ENCODE measurements at places on chromosomes 5 and 9.
A peak's percentile ranks its signal among the peaks of the same experiment; 100 is the strongest.

DNA sequence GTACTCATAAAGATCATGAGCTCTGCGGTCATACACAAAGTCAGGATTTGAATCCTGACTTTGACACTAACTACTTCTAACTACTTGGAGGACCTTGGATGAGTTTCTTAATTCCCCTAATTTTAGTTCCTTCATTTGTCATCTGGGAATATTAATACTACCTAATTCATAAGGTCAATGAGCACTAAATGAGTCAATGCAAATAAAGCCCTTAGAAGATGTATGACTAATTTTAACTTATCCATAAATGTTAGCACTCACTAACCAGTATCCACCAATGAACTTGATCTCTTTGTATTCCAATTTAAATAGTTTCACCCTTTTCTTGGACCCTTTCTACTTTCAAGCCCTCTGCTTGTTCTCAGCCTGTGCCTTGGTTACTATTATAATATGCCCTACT is 1106.4 kb downstream of the CDH18 start:
- DNase-seq, result no peak

GRCh38 chr5:103600086-103600485 is 37.5 kb upstream of the NUDT12 start:
- no peak for DNase-seq

DNA sequence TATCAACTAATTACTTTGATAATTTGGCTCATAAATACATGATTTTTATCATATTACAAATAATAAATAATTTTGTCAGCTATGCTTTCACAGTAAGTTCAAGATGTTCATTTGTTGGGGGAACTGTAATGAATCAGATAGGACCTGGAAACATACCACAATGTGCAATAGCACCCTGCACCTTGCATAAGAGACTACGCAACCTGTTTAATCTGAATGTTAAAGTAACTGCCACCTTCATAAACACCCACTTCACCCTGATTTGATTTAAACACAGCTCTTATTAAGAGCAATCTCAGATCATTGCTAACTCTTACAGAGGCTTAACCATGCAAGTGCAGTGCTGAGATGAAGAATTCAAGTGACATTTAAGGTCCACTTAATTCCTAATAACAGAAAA is 69.1 kb upstream of the GABRA1 start:
- DNase-seq, result no peak

GRCh38 chr9:84140535-84141101 is 160.0 kb downstream of the RMI1 start:
- DNase-seq, result peak; percentile 52

GRCh38 chr9:136333486-136333885 is 6.1 kb downstream of the GPSM1 start:
- no peak for DNase-seq

GRCh38 chr5:74370168-74370567 is 270.4 kb downstream of the ENC1 start:
- no peak for DNase-seq

- no peak for DNase-seq
Observed at GRCh38 chr5:158769696-158770095, 330.0 kb downstream of the EBF1 start.

DNA sequence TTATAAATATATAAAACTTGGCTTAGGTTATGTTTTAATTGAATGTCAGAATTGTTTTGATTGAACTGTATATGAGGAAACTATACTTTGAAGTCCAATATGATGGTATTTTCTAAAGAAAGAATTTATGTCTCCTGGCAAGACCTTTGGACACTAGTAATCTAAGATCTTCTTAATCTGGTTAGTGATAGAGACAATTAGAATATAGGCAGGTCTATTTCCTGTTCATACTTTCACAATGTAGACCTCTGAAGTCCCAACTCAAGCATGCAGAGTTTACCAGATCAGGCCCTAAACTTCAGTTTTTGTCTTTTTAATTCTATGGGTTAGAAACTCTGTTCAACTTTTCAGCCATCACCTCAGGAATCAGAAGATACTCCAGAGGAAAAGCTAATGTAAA is 6.9 kb upstream of the TMEM161B start:
- DNase-seq, result no peak

DNA sequence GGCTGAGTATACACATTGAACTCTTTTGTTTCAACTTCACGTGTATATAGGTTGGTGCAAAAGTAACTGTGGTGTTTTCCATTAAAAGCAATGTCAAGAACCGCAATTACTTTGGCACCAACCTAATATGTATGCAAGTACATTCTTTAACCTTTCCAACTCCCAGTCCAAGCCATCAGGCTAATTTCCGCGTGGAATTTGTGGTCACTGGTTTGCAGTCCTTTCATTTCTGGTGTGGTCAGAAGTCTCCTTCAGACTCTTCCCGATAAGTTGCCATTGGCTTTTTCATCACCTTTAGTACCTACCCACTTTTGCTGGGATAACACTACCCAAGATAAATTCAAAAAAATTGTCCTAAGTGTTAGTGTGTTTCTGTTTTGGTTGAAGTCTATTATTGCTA is 84.0 kb downstream of the RGS3 start:
- DNase-seq, result no peak

GRCh38 chr5:132302413-132302812 is 8.2 kb downstream of the SLC22A4 start:
- DNase-seq, result no peak

DNA sequence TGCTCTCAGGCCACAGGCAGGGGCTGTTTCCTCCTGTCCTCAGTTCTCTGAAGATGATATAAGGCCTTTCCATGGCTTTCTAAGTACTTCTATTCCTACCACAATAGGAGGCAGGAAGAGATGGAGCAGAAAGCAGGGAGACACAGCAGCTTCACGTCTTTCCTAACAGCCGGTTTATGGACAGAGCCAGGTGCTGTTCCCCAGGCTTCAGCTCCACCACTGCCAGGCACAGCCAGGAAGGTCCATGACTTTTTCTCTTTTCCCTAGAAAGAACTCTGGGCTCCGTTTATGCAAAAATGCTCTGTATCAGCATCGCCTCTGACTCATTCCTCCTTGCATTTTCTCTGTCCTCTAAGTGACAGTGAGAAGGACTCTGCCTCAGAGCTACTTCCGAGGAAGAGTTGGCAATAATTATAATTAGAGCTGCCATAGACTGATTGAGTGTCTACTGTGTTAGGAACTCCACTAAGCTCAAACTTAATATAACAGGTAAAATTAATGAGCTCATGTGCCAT is 478.5 kb downstream of the RASEF start:
- no peak for DNase-seq

DNA sequence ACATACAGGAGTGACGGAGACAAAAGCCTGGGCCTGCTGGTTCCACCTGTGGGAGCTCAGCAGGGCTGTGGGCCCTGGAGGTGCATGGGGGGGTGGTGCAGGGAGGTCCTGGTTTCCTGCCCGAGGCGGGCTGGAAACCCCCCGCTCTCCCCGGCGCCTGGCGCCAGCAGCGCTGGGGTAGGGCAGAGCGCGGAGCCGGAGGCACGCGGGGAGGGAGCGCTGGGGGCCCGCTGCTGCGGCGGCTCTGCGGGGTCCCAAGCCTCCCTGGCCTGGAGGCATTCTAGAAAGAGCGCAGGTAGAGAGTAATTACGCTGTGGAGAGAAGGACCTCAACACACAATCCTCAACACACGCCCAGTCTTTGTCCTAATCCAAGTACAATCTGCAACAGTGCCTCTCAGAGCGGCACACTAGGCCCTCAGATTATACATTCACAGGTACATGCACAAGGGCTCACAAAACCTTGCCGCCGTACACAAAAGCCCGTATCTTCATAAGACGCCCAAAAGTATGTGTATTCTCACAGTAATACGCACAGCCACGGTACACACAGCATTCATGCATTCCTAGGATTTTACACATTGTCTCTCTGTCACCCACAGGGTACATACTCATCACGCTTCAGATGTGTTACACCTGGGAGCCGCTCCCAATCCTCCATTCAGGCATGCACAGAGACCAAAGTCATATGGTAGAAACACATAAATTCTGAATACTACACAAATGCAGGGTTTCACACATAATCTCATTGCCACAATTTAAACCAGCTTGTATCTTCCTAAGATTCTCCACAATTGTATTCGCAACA is 2.1 kb upstream of the HAND1 start:
- DNase-seq, result no peak

GRCh38 chr9:97990259-97990658 is 7.1 kb downstream of the ANP32B start:
- DNase-seq, result no peak

DNA sequence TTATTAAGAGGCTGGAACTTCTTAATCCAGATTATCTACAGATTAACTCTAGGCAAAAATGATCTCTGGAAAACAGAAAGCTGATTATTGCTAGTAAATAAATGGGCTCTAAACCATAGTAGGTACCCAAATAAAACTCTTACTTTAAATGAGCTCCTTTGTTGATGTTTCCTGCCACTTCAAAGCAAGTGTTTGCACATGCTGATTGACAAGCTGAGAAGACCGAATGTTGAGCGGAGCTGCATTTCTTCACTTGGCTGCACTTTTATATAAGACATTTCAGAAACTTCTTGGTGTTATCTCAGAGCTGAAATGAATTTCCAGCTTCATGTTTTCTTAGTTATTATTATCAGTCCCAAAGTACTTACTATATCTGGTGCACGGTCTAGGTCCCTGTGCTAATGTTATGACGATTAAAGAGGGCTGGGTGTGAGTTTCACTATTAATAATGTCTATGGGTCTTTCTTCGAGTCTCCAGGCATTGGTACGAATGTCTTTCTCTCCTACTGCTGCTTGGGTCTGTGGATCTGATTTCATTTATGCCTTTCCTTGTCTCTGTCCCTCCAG is 58.6 kb upstream of the CTXN3 start:
- DNase-seq, result no peak

- no peak for DNase-seq
Observed at GRCh38 chr5:97102010-97102470, 40.4 kb downstream of the LIX1 start.

DNA sequence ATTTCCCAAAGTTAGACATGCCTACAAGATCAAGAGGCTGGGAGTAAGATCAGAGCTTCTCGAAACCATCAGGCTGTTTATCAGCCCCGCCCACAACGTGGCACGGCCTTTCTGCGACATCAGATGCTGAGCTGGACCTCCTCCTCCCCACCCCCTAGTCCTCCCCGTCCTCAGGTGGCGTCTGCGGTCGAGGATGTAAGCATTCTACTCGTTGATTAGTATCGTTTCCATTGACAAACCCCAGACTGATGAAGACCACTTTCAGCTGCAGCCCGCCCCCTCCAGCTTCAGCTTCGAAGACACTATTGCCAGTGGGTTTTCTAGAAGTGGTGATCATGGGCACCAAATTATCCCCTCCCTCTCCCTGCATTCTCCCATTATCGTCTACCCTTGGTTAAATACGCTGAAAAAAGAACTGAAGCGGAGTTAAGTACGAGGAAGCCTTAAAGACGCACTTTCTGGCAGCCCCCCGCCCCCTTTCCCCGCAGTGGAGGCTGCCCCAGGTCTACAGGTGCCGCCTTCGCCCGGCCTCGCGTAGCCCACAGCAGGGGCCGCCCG is 1.1 kb downstream of the PPIC start:
- no peak for DNase-seq

- no peak for DNase-seq
Observed at GRCh38 chr9:78298046-78298765, 1.3 kb downstream of the PSAT1 start.

- no peak for DNase-seq
Observed at GRCh38 chr9:130912932-130913598, 16.5 kb upstream of the QRFP start.

GRCh38 chr9:129865668-129866320 is 30.5 kb downstream of the USP20 start:
- DNase-seq, result no peak

GRCh38 chr9:27683181-27683580 is 109.9 kb upstream of the C9orf72 start:
- no peak for DNase-seq

DNA sequence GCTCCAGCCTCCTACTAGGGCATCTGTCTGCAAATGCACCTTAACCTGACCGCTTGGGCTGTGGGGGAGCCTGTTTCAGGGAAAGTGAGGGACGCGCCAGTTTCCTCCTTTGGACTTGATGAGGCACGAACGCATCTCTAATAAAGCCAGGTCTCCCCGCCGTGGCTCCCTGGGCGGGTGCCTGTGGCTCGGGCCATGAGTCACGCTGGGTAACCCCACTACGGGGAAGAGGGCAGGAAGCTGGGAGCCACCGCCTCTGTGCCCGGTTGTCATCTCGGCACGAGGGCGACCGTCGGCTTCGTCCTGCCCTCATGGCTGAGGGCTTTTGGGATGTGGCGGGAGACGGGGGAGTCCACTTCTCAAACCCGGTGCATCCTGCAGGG is 12.1 kb downstream of the NOTCH1 start:
- DNase-seq, result no peak

- peak; percentile 35 for DNase-seq
Observed at GRCh38 chr5:124252191-124252638, 494.2 kb downstream of the ZNF608 start.

DNA sequence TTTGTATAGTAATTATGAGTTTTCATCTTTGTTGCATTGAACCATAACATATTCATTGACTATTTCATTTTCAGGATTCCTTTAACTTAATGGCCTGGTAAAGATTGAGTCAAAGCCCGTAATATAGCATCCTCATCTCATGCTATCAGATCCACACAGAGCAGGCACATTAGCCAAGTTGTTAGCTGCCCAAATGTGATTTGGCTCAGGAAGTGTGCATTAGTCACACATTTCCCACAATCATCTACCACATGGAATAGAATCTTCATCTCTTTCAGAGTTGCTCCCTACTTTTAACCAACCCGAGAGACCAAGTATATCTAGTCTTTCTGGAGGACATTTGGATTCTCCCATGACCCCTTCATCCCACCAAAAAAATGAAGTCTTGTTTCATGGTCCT is 481.0 kb upstream of the PTGER4 start:
- DNase-seq, result no peak

DNA sequence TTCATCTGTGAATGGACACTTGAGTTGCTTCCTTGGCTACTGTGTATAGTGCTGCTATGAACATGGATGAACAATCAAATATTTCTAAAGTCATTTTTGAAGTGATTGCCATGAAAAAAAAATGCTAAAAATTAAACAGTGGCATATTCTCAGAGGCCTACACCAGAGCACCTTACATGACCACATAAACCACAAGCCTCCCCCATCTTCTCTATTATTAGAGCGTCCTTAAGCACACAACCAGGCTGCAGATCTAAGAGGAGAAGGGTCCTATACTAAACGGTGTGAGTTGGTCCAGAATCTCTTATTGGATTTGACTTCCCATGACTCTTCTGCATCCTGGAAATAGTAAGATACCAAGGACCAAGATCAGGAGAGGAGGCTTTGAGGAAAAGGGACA is 34.3 kb downstream of the PCA3 start:
- no peak for DNase-seq

GRCh38 chr9:95788521-95788991 is 86.9 kb upstream of the ERCC6L2 start:
- no peak for DNase-seq

- no peak for DNase-seq
Observed at GRCh38 chr9:134728021-134728795, 86.6 kb downstream of the COL5A1 start.

Measured in NCI-H1092 (cell line).